ENCODE measurements at places on chromosomes 12 and 14. TPM values are rescaled to one million over a fixed set of nuclear protein-coding genes. Genes with fewer than 3 reads are reported as not detected.

DNA sequence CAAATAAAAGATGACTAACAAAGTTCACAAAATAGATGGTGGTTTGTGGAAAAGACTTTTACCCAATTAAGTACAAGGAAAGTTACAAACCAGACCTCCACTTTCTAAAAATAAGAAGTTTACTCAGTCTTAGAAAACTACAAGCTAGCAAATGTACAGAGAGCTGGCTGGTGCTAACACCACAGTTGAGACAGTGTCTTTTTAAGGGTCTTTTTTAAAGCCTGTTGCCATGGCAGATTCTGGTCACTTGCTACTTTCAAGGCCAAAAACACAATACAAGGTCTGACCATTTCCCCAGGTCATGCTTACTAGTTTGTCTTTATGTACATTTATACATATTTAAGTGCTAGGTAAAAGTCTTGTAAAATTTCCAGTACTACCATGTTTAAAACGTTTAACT lies 2.4 kb downstream of the BTG1 start:
- no peak for DNase-seq

GRCh38 chr12:2173971-2174370 lies 121.2 kb downstream of the CACNA1C start:
- DNase-seq, result no peak

- DNase-seq, result no peak
Measured at GRCh38 chr12:25806271-25806670, 152.2 kb upstream of the RASSF8 start.

DNA sequence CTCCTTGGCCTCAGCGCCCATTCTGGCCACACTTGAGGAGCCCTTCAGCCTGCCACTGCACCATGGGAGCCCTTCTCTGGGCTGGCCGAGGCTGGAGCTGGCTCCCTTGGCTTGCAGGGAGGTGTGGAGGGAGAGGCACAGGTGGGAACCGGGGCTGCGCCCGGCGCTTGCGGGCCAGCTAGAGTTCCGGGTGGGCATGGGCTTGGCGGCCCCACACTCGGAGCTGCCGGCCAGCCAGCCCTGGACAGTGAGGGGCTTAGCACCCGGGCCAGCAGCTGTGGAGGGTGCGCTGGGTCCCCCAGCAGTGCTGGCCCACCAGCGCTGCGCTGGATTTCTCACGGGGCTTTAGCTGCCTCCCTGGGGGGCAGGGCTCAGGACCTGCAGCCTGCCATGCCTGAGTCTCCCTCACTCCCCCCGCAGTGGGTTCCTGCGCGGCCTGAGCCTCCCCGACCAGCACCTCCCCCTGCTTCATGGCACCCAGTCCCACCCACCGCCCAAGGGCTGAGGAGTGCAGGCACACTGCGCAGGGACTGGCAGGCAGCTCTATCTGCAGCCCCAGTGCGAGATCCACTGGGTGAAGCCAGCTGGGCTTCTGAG lies 28.0 kb downstream of the TMEM117 start:
- no peak for DNase-seq

DNA sequence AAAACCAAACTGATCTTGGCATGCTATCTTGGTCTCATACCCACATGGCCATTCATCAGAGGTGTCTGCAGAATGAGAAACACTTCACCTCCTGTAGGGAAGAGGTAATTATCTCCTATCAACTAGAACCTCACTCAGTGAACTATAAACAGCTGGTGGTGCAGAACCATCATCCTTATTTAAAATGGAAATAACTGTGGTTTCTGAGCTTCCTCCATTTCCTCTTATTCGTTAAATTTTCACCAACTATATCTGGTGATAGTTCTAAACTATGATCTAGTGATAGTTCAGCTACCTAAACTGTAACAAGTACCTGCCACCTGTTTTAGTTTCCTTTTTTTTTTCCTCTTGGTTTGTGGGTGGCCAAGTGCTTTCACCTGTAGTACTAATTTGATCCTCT lies 218.5 kb downstream of the FUT8 start:
- DNase-seq, result no peak

DNA sequence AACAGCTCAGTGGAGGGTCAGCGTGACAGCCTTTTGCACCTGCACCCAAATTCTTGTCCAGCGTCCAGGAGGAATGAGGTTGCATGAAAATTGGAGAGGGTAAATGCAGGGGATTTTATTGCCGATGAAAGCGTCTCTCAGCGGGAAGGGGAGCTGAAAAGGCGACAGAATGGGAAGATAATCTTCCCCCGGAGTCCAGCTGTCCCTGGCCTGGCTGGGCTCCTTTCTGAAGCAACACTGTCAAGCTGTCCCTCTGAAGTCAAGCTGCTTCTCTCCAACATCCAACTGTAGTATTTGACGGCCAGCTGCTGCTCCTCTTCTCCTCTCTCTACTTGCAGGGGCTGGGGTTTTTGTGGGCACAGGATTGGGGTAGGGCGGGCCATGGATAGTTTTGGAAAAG lies 32.7 kb downstream of the NOPCHAP1 start:
- DNase-seq, result no peak

DNA sequence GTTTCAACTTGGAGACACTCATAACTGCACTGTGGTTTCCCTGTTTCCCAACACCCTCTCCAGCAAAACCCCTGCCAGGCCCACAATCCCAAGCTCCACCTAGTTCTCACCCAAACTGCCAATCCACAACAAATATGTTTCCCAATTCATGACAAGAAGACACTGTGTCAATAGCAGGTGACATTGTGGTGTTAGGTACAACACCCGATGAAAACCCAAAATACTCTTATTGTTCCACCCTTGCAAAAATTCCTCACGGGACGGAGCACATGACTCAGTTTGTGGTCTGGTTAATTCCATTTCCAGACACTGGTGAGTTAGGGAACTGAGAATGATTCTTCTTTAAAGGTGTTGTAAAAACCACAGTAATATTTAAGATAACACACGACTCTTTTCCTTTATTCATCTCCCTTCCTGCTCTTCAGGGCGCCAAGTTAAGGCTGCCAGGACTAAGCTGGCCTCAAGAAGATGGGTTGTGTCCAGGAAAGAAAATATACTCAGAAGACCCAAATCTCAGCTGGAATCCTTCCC lies 735.5 kb downstream of the MED13L start:
- DNase-seq, result no peak

DNA sequence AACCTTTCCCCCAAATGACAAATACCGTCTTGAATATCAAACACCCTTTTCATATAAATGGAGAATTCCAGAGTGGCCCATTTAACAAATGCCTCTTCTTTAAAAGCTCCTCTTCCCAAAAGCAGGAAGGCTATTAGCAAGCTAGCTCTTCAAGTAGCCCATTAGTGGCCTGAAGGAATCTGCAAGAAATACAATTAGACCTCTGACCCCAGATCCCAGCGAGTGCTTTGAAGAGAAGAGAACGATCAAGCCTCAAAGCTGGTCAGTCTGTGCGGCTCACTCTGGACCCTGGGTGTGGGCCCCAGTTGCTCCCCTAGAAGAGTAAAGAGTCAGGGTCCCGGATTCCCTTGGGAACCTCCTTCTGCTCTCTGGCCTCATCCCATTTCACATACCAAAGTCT lies 325.6 kb downstream of the NUAK1 start:
- DNase-seq, result no peak

GRCh38 chr12:130711756-130712155 lies 4.3 kb downstream of the RIMBP2 start:
- DNase-seq, result no peak

- no peak for DNase-seq
Measured at GRCh38 chr14:38567703-38568102, 311.8 kb upstream of the CLEC14A start.

- no peak for DNase-seq
Measured at GRCh38 chr12:105812366-105812765, 326.4 kb downstream of the NUAK1 start.

DNA sequence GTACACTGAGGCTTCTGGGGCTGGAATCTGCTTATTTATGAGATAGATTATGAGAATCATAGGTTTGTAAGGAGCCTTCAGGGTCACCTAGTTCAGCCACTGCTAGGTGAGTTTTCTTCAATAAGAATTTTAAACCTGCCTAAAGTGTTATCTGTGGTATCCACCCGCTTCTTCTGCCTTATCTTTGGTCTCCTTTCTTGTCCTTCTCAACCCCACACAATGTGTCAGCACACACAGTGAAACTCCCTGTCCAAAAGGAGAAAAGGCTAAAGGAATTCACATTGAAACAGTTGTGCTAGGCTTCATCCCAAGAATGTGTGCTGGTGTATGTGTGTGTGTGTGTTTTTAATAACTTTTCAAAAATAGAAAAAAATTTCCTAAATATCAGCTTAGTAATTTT lies 259.3 kb upstream of the BTG1 start:
- DNase-seq, result no peak

CABP1 gene
- total RNA-seq, result not detected

SLC6A15 gene
- total RNA-seq, result not detected

R3HDM2 gene
- total RNA-seq, result 101 TPM

HDAC7 gene
- 151 TPM for total RNA-seq

SINHCAF gene
- 95.7 TPM for total RNA-seq

STXBP6 gene
- not detected for total RNA-seq

ZNF268 gene
- total RNA-seq, result 13.0 TPM

All from T-helper 17 cell (primary cell).